ENCODE measurements at places on chromosomes 13 and 19.

- DNase-seq, result no peak
These were observed 25.8 kb downstream of the TNFSF9 start for GRCh38 chr19:6556480-6557195.

DNA sequence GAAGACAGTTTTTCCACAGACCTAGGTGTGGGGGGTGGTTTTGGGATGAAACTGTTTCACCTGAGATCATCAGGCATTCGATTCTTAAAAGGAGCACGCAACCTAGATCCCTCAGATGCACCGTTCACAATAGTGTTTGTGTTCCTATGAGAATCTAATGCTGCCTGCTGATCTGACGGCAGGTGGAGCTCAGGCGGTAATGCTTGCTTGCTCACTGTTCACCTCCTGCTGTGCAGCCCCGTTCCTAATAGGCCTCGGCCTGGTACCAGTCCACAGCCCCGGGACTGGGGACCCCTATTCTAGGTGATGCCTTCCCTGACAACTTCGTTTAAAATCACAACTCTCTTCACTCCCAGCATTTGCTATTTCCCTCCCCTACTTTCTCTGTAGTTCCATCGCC lies 149.6 kb downstream of the IER2 start:
- no peak for DNase-seq

DNA sequence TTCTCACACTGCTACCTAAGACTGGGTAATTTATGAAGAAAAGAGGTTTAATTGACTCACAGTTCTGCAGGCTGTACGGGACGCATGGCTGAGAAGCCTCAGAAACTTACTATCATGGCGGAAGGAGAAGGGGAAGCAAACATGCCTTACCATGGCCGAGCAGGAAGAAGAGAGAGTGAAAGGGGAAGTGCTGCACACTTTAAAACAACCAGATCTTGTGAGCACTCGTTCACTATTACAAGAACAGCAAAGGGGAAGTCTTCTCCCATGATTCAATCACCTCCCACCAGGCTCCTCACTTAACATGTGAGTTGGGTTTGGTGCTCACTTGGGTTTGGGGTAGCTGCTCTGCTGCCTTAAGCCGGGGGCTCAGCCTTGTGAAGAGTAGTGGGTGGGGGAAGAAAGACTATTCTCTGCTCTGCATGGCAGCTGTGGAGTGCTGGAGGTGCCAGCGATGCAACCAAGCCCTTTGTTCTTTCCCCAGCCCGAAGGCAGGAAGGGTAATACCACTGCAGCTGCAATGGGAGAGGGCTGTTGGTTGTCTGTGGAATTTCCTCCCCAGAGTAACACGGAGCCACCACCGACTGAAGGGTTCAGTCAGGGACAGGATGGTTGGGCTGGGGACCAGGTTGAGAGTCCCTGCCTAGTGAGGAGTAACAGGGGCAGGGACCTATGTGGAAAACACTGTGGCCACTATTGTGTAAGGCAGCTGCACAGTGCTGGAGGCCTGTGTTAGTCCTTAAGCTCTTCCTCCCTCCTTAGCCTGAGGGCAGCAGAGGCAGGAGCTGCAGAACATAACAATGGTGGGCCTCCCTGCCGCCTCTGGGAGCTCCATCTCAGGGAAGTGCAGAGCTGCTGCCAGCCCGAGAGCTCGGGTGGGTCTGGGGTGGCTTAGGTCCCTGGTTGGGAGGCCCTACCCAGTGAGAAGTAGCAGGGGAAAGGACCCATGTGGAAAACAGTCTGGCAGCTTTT lies 1262.5 kb downstream of the EFNB2 start:
- no peak for DNase-seq

DNA sequence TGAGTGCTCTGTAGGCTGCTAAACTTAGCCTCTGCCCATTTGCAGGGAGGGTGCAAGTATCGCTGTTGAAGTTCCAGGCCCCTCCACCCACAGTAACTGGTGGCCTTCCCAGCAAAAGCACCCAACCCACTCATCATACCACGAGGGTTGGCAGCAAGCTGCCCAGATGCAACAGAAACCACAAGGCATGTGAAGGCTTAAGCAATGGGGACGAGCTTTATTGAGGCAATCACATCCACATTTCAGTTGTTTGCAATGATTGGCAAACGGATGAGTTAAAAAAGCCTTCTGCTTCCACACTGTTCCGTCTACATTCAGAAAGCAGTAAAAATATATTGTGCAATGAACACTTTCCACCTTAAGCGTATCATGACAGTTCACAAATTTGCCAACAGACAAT lies 10.3 kb downstream of the GJB6 start:
- DNase-seq, result no peak

DNA sequence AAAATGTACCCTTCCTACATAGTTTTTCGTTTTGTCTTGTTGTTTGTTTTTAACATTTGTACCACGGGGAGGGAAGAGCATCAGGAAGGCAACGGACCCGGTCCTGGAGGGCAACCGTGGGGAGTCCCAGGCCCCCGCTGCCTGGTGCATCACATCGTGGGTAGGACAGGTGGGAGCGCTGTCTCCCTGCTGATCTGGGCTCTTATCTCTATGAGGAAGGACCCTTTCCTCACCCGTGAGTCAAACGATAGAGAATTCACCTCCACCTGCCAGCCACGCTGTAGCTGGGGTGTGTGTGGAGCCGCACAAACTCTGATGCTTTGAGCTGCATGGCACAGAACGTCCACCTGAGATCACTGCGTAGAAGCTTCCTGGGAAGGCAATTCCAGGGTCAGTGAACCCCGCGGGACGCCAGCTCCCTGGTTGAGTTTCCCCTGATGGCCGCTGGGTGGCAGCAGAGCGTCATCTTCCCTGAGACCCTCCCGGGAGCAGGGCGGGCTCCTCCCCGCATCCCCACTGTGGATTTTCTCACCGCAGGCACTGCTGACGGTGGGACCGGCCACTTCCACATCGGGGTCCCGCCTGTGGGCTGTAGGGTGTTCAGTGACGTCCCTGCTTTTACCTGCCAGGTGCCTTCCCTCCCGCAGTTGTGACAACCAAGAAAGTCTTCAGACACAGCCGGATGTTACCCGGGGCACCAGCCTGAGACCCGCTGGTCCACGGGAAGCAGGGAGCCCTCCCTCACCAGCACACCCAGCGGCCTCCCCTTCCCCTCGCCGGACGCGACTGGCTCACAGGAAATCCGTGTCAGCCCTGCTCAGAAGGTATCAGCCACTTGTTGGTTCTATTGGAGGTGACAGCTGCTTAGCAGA lies 54.7 kb downstream of the ZNF787 start:
- DNase-seq, result peak; percentile 73

- no peak for DNase-seq
These were observed 57.6 kb downstream of the RASA3 start for GRCh38 chr13:114074671-114075315.

GRCh38 chr13:39547108-39547507 lies 55.9 kb downstream of the LHFPL6 start:
- no peak for DNase-seq

DNA sequence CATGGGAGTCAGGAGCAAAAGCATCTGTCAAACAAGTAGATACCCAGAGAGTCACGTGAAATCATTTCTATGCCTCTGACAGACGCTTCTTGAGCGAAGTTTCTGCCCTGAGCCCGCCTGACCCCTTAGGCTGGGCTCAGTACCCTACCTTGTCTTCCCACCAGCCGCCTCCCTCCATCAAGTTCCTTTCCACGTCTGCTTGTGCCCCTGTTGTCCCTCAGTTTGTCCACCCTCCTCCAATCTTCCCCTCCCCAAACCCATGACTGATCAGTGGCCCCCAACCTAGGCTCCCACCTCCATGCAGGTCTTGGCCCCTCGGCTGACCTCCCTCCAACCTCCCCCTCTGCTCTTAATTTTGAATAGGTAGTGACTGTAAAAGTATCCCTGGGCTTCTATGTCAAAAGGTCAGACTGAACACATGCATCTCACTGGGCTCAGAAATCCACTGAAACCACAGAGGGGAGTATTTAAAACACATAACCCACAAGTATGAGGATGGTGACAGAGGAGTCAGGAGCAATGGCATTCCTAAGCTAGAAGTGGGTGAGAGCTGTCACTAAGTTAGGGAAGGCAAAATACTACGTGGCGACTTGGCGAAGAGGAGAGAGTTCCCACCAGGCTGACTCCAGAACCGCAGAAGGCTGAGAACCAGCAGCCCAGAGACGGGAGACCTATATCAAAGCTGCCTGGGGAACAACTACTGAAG lies 1.7 kb upstream of the ZNF446 start:
- no peak for DNase-seq

DNA sequence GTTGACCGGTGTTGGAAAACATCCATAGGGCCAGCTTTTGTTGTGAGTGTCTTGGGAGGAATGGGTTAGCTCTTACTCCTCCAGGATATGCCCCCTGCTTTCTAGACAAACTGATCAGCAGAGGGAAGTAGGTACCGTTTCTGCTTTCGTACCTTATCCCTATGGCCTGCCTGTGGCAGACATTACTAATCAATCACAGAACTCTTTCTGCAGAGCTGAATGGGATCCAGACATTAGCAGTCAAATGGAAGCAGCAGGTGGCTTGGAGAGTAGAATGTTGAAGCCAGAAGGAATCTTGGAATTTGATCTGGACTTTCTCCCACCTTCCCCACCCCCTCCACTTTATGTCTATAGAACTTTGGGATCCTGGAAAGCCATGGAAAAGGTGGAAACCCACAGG lies 17.1 kb downstream of the NWD1 start:
- DNase-seq, result no peak

DNA sequence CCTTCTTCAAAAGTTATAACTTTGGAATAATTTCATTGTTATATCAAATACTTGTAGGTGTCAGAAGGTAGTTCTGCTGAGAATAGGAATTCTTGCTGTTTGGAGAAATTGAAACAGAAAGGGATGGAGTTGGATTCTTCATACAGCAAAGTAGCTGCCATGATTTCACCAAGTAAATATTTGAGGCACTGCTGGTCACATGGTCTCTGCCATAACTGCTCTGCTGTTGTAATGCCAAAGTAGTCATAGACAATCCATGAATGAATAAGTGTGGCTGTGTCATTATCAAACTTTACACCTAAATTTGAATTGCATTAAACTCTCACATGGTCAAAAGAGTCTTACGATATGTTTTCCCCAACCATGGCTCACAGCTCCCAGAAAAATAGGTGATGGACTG lies 308.6 kb downstream of the GPC6 start:
- DNase-seq, result no peak

DNA sequence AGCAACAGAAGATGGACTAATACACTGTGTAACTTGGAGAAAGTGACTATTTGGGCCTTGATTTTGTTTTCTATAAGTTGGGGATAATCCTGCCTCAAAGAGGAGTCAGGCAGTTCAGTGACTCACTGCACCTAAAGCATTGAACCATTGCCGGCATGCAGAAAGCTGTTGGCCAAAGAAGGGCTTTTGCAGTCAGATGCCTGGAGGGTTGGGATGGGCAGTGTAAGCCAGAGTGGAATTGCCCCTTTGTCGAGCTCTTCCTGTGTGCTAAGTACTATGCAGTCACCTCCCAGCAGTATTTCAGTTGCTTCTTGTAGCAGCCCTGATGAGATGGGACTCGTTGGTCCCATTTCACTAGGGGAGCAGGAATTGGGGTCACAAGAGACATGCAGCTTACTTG lies 11.1 kb downstream of the ZNF473 start:
- DNase-seq, result no peak

- DNase-seq, result no peak
These were observed 273.8 kb downstream of the LHFPL6 start for GRCh38 chr13:39329182-39329639.

DNA sequence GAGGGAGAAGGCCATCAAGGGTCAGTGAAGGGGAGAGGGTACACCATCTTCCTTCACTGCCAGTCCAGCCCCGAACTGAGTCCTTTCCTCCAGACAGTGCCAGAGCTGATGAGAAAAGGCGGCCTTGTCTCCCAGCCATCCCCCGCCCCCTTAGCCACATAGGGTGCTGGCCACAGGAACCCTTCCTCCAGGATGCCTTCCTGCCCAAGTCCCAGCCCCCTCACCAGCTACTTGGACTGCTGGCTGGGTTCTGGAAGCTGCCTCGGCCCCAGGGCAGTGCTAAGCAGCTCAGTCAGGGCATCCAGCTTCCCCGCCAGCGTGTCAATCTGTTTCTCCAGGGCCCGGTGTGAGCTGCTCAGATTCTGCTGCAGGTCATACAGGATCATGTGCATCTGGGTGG lies 12.6 kb upstream of the SMG9 start:
- DNase-seq, result no peak

Data from CD4-positive, alpha-beta T cell treated with Interleukin-6 for 4 hours (primary cell).